Daoy (cell line): ENCODE measurements at places on chromosomes 3 and 15. TPM values are rescaled to one million over a fixed set of nuclear protein-coding genes. Genes with fewer than 3 reads are reported as not detected.

DNA sequence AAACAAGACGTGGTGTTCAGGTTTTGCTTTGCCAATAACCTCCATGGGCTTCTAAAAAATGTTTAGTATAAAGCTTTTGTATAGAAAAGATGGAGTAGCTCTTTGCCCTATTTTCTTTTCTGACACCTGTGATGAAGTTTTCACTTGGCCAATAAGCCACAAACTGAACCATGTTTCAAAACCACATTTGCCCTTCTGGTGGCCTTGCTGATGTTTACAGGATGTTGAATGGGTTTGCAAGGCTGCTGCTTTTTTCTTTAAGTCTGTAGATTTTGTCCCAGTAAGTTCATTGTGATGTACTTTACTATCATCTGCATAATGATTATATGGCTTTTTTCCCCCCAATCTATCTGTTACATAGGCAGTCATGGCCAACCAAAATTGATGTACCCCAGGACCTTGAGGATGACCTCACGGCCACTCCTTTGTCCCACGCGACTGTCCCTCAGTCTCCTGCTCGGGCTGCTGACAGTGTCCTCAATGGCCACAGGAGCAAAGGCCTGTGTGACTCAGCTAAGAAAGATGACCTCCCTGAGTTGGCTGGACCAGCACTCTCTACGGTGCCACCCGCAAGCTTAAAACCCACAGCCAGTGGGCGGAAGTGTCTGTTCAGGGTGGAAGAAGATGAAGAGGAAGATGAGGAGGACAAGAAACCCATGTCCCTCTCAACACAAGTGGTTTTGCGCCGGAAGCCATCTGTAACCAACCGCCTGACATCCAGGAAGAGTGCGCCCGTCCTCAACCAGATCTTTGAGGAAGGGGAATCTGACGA, 60.8 kb downstream of the SNRK start:
- DNase-seq = no peak

DNA sequence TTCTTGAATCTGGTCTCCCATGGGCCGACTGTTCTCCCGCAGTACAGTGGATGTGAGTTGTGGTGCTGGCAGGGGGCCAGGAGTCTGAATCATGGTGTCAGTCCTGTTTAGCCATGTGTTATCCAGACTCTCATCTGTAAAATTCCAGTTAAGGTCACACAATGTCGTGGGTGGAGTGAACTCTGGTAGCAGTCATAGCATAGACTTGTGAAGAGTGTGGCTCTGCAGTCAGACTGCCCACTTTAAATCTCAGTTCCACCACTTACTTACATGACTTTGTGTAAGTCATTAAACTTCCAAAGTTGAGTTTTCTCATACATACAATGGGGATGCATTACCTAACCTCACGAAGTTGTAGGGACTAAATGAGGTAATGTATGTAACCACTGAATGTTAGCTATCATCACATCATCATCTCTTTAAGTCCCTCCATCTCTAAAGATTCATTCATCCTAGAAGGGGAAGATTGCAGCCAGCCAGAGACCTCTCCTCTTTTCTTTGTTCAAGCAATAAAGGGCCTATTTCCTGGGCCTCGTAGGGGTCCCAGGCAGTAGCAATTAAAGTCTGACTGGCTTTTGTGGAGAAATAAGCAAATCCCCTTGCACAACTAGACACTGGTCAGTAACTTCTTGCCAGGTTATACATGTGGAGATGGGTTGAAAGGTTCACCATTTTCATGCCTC, 93.9 kb downstream of the PCCB start:
- DNase-seq = peak; percentile 93

- no peak for DNase-seq
These were observed 303.5 kb downstream of the PTPRG start for GRCh38 chr3:61864886-61865285.

DNA sequence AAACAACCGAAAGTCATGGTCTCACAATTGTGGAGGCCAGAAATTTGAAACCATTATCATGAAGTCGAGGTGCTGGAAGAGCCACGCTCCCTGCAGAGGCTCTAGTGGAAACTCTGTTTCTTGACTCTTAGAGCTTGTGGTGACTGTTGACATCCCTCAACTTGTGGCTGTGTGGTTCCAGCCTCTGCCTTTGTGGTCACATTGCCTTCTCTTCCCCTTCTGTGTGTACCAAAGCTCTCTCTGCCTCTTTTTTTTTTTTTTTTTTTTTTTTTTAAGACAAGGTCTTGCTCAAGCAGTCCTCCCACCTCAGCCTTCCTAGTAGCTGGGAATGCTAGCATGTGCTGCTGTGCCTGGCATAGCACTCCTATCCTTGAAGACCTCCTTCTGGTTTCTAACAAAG, 48.7 kb upstream of the CRTC3 start:
- DNase-seq = no peak

CTDSPL gene
- 6.1 and 7.3 TPM in 2 replicates for total RNA-seq

- DNase-seq = no peak
These were observed 46.5 kb downstream of the GUCA1C start for GRCh38 chr3:108907194-108907593.

PLSCR5 gene
- not detected in 2 replicates for total RNA-seq

GRCh38 chr3:170064108-170064507, 26.3 kb downstream of the GPR160 start:
- no peak for DNase-seq

DNA sequence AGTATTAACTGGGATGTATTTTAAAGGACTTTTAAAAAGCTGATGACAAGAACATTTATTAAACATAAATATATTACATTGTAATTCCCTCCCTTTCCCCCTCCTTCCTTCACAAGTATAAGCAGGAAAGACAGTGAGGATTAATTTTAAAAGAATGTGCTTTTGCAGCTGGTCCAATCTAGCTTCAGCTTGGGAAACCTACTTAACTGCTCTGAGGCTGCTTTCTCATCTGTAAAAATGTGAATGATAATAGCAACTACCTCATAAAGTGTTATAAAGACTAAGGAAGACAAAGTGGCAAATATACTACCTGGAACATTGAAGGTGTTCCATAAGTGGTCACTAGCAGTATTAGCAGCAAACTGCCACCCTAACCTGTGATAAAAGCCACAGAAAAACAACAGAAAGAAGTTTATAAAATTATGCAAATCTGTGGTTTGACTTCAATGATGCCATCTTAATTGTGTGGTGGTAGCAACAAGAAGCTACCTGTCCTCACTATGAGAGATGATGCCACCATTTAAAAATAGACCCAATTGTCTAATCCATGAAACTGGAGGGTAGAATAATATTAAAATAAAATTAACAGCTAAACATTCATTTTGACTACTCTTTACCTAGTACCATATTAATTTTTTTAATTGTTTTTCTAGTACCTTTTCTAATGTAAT, 20.0 kb downstream of the DHX36 start:
- no peak for DNase-seq

IQCH gene
- 3.2 and 10.7 TPM in 2 replicates for total RNA-seq

GRCh38 chr3:53193466-53194209, 32.6 kb downstream of the PRKCD start:
- DNase-seq = no peak

TMEM108 gene
- total RNA-seq = 0.34 and 1.8 TPM in 2 replicates

CD80 gene
- total RNA-seq = not detected in 2 replicates

GRCh38 chr15:38860253-38860652, 295.6 kb upstream of the RASGRP1 start:
- no peak for DNase-seq

ANO10 gene
- 14.6 and 17.4 TPM in 2 replicates for total RNA-seq

DNA sequence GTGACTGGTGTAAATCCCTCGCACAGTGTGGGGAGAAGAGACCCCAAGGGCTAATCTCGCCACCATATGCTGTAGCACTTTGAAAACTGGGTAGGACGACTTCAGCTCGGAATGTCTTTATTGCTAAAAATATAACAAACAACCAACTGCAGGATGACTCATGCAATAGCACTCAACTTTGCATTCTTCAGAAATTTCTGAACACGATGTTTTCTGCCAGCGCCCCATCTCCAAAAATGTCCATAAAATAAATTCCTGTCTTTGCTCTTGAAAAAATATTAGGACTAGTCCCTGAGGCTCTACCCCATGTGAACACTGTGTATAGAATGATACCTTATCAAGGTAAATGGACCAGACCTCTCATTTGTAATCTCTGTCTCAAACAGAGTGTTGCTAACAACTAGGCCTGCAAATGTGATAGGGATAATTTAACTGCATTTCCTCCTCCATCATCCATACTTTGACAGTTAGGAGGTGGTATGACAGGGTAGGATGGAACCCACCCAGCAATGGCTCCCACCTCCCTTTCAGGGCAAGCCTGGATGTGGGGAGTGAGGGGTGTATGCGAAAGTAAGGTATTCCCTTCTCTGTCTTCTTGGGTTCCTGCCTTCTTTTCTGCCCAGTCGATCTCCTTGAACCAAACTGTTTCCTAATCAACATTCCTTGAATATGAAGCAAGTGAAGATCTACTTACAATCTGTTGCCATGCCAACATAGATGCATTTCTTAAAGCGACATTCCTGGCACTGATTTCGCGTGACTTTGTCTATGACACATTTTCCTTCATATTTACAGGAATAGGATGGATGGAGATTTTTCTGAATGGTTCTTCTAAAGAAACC, 201.1 kb downstream of the NR1D2 start:
- peak; percentile 21 for DNase-seq
